ENCODE measurements at places on chromosomes 7 and 10.

DNA sequence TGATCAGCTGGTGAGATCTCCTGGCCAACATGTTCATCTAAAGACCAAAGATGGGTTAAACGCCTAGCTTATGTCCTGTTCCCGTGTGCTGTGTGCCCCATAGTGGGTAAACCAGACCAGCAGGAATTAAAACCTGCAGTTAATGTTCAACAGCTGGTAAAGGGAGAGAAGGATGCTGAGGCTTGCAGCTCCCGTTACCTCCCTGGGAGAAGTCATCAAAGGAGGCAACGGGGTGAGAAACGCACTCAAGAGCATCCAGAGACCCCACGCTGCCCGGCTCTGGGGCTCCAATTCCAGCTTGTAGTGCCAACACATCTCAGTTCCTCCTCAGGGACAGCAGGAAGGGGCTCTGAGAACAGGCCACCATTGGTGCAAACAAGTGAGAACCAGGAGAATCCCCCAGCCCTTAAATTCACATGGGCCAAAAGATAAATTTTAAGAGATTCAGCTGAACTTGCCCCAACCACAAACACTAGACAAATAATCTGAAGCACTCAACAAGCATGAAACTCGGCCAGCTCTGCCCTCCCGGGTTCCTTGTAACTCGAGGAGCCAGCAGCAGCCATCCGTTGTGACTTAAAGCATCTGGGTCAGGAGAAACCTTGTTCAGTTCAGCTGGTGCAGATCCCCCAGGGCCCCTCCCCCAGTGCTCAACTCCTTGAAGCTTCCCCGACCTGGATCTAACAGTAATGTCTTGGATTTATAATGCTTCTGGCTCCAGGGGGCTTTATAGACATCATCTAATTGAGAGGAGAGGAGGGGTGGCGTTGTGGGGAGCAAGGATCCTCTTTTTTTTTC lies 29.4 kb downstream of the FAM241B start:
- DNase-seq: no peak

GRCh38 chr10:122407375-122408125 lies 33.0 kb downstream of the PLEKHA1 start:
- DNase-seq: no peak

- DNase-seq: no peak
Observed at GRCh38 chr7:101575168-101575567, 53.9 kb downstream of the MYL10 start.

GRCh38 chr7:94433224-94433623 lies 38.5 kb downstream of the COL1A2 start:
- no peak for DNase-seq
